ENCODE measurements at places on chromosomes 5 and 9.

DNA sequence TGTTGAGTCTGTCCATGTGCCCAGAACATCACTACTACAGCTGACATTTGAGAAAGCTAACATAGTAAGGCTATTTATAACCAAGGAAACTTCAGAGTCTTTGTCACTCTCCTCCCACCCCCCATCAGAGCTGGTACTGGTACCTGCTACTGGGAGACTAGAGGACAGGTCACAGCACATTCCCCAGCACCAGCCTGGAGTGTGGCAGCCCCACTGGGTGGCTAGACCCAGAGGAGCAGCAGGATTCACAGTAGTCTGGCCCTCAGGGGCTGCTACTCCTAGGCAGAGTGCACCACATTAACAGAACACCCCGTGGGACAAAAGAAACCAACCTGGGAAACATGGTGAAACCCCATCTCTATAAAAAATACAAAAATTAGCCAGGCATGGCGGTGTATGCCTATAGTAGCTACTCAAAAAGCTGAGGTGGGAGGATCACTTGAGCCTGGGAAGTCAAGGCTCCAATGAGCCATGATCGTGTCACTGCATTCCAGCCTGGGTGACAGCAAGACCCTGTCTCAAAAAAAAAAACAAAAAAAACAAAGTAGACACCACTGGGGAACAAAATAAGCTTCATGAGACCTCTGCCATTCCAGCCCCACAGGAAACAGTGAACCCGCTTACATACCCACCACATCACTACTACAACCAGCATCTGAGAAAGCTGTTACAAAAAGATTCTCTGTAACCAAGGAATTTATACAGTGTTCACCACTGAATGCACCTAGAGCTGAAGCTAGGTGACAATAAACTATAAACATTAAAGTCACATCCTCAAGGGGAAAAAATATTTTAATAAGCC lies 26.3 kb upstream of the PTGER4 start:
- no peak for DNase-seq

- no peak for DNase-seq
Observed at GRCh38 chr5:112384523-112384922, 34.6 kb downstream of the EPB41L4A start.

GRCh38 chr5:6427694-6428093 lies 21.0 kb upstream of the UBE2QL1 start:
- no peak for DNase-seq

- DNase-seq: no peak
Observed at GRCh38 chr5:122120957-122121356, 8.4 kb upstream of the ZNF474 start.

DNA sequence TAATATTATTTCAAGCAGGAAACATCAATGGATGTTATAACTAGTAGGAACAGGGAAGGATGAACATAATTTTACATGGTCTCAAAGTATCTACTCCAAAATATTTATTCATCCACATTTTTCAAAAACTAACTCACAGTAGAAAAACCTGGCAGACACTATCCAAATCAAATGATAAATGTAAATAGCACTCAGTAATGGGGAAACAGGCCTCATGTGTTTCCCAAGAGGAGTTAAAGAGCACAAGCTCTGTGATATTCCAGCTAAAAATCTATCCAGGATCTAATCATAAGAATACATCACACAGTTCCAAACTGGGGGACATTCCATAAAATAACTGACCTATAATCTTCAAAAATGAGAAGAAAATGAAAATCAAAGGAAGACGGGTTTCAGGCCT lies 443.1 kb downstream of the ZNF608 start:
- no peak for DNase-seq

DNA sequence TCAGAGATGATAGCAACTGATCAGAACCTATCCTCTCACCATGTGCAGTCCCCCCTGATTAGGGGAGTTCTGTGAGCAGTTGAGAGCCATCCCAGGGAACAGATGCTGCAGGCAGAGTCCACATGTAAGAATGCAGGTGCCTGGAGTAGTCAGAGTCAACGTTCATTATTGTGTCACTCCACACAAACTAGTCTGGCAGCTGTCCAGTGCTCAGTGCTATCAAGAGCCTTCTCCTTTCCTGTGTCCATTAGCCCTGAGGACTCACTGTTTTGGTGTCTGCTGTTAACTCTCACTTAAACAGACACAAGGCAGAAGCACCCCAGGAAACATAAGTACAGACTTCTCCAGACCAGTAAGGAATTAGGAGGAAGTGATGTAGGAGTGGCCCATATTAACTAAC lies 2.5 kb downstream of the SH3TC2 start:
- DNase-seq: peak; percentile 40

- DNase-seq: no peak
Observed at GRCh38 chr9:82254646-82255367, 266.2 kb downstream of the SPATA31D1 start.

DNA sequence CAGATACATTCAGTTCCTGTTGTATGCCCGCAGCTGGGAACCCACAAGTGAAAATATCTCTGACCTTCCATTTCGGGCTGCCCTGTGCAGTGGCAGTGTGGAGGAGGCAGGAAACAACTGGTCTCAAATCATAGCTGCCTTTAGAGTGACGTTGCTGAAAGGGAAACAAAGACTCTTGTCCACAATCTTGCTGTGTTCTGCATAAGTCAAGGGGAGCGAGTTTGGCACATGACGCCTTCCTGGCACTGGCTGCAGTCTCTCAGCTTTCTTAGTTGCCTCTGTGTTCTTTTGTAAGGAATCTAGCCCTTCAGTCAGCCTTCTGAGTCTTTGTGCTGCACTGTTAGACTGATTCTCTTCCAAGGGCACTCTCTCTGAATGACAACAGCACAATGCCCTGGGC lies 24.0 kb downstream of the ADAMTS16 start:
- DNase-seq: no peak

- DNase-seq: no peak
Observed at GRCh38 chr9:80233906-80234305, 662.1 kb downstream of the TLE4 start.

- no peak for DNase-seq
Observed at GRCh38 chr9:71355884-71356283, 234.5 kb upstream of the TRPM3 start.

DNA sequence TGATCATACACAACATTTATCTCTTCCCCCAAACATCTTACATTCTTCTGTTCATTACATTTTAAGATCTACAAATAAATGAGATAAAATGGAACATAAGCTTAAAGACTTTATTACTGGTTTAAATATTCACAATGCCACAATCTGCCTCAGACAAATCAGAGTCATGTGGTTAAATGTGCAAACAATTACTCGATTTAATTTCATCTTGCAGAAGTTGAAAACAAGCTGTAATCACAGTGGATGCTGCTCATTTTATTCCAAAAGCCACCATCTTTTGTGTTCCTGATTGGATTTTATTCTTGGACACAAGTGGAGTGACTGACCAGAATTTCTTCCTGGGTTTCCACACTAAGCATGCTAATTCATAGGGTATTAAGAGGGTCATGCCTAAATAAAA lies 33.2 kb downstream of the SPOCK1 start:
- DNase-seq: no peak

- no peak for DNase-seq
Observed at GRCh38 chr9:77975806-77976205, 55.8 kb downstream of the GNAQ start.

DNA sequence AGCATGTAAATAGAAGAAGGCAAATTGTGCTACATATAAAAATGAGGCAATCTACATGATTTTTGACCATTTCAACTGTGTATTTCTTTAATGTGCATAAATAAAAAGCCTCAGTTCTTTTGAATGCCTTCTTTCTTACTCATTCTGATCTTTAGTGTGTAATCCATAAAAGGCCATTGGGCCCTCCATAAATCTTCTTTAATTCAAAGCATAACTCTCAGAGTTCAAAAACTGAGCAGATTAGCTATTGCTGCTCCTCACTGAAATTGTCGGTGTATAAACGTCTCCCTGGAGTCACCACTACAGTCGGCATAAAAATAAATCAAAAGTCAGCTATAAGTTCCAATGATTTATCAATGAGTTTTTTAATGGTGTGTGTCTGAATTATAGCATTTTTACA lies 45.3 kb upstream of the ADAMTSL1 start:
- DNase-seq: no peak

- DNase-seq: no peak
Observed at GRCh38 chr5:36740259-36740898, 134.0 kb downstream of the SLC1A3 start.

- no peak for DNase-seq
Observed at GRCh38 chr5:172429201-172429940, 25.0 kb downstream of the SH3PXD2B start.

DNA sequence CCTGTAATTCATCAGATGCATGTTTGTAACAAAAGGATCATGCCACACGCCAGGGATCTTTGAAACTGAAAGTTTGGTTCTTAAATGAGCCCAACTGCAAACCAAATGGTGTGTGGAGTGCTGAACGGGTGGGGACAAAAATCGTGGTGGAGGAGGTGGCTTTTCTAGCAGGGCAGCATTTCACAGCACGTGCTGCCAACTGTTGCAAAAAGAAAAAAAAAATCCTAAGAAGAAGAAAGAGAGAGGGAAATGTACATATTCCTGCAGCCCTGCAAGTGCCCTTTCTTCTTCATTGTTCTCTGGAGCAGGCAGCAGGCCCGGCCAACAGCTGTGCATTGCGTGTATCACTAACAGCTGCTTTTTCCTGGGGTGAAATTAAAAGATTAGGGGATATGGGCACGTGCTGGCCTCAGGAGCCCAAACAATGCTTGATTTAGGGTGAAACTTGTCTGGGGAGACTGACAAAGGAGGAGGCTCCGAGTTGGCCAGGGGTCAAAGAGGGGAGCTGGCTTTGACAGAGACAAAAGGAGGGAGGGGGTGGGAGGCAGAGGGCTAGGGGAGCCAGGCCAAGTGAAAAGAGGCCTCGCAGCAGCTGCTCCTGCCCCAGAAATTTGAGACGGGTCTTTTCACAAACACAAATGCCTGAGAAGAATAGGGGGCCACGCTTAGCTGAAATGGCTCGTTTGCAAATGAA lies 73.0 kb downstream of the GADD45G start:
- peak; percentile 89 for DNase-seq

DNA sequence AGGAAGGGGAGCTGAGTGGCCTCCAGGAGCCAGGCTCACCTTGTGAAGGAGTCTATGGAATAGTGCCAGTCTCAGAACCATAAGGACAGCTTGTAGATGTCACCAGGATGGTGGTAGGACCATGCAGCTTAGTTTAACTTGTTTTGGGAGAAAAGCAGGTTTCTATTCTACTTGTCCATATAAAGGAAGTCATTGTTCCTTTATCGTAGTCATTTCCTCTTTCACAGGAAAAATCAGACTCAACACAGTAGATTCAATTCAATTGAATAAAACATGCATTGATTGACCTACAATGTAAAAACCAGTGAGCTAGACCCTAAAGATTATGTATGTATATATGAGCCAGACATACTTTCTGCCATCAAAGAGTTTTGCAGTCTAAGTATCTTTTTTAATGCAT lies 53.3 kb downstream of the MEGF10 start:
- DNase-seq: no peak

GRCh38 chr5:74916831-74917710 lies 50.9 kb upstream of the FAM169A start:
- peak; percentile 10 for DNase-seq

- no peak for DNase-seq
Observed at GRCh38 chr5:3601911-3602782, 6.5 kb downstream of the IRX1 start.

DNA sequence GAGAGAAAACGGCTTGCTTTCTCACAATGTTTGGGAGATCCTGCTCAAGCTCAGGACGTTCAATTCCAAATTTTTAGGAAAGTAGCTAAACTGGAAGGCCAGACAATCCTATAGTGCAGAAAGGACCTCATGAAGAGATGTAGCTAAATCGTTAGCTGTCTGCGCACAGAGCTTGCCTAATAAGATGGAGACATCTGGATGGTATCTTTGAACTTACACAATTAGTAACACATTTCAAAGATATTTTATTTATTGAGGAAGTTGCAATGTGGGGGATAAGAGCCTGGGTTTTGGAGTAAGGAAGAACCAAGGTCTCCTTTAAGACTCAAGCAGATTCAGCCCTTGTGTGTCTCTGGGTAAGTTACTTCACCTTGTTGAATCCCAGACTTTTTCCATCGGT lies 28.6 kb upstream of the RAB14 start:
- no peak for DNase-seq

DNA sequence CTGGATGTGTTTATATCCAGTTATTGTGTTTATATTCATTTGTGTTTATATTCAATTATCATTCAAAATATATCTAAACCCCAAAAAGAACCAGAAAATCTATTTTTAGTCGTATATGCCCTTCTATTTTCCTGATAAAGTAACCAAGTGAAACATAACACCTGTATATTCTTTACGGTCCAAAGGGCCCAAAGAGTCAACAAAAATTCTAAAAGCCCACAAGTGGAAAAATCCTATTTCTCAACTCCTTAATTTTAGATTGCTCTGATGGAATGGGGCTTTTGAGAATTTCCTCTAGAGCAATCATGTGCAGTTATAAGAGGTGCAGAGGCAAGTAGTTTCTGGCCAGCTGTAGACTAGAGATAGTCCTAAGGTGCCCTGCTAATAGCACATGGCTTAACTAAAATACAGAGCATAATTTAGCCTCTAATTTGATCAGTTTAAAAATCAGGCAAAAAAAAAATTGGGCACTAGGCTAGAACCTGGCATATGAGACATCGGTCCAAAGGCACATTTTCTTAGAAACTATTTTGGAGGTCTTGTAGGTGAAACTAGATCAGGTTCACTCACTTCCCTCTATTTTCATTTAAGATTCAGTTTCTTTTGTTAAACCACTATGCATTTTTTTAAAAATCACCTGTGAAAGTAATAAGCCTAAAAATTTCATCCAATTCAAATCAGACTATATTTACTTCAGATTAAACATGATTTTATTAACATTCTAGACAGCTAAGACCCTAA lies 256.0 kb downstream of the FBXL17 start:
- no peak for DNase-seq

GRCh38 chr5:56070851-56071465 lies 76.2 kb upstream of the IL6ST start:
- no peak for DNase-seq

DNA sequence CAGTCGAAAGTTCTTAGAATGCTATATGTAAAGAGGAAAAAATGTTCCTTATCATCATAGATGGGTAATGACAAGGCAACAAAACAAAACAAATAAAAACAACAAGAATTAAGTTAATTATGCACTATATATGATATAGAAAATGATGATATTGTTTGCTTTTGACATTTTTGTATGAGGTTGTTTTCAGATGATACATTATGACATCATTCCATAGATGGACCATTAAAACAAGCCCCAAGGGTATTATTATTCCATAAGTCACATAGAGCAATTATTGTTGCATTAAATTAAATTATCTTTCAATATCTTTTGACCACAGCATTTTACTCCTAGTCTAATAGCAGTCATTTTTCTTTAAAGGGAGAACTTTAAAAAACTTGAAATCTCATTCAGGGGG lies 56.5 kb upstream of the RICTOR start:
- DNase-seq: no peak

DNA sequence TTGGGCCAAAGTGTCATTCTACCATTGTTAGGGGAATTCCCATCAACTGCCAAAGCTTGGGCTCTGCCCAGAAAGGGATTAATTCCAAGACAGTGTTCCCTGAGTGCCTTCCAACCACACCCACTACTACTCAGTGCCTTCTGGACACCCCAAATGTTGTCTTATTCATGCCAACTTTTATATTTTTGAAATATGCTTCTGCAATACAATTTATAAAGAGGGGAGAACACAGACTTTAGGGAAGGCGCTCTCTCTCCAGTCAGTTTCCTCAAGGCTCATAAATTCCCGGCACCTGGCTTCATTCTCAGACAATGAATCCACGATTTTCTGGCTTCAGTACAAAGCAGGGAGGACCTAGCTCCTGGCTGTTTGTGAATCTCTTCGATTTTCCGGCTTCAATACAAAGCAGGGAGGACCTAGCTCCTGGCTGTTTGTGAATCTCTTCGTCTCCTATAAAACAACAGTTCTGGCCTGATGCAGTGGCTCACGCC lies 120.1 kb upstream of the MYO10 start:
- no peak for DNase-seq

Measured in NCI-H345 (cell line).